CD4-positive, alpha-beta T cell treated with Interleukin-17A for 1 hour (primary cell): ENCODE measurements at places on chromosomes 4 and X.
A peak's percentile ranks its signal among the peaks of the same experiment; 100 is the strongest.

GRCh38 chr4:77074981-77075855 is 571 bp downstream of the CCNI start:
- DNase-seq: peak; percentile 90

DNA sequence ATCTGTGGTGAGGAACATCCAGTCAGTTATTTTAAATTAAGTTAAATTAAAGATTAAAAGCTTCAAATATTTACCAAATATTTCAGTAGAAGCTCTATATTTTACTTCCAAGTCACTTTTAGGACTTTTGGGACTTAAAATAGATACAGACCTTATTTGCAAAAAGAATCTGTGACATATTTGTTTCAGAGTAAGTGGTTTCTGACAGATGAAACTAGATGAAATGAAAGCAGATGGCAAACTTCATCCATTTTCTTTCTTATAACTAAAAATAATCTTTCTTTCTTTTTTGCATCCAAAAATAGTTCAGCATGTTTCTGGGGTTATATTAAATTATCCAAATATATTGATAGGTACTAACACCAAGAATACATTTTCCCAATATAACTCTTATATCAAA is 6.6 kb upstream of the UTP3 start:
- no peak for DNase-seq

DNA sequence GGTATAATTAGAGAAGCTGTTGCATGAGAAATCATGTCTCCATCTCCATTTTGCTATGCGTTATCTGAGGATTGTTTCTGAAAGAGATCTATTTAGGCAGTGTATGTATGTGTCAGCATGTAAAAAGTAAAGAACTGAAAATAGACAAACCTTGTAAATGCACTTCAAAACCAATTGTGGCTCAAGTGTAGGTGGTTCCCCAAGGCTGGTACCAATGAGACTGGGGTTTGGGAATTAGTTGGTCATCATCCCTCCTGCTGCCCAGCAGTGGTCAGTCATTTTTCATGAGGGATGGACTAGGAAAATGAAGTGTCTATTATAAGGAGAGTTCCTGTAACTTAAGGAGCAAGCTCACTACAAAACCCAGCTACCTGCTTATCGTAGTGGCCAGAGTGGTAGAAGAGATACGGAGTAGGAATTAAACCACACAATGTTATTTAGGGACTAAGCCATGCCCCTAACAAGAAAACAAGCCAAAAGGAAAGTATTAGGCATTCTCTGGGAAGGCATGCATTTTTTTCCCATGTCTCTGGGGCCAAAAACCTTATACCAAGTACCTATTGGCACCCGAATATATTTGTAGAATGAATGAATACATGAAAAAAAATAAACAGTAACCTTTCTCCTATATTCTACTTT is 259.0 kb downstream of the CHIC1 start:
- no peak for DNase-seq

DNA sequence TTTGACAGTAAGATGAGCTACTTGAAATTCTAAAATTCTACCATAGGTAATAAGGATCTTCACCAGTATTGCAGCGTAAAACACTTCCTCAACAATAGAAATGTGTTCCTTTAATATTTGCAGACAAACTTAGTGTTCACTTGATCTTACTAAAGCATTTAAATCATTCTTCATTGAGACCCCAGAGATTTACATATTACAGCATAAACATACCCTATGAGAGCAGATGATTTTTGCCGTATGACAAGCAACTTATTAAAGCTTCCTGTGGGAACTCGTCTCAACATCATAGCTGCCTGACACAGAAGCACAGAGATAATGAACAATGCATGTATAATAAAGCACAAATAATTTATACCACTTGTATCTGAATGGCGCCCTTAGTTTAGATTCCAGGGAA is 3.6 kb downstream of the UGT2B7 start:
- no peak for DNase-seq

DNA sequence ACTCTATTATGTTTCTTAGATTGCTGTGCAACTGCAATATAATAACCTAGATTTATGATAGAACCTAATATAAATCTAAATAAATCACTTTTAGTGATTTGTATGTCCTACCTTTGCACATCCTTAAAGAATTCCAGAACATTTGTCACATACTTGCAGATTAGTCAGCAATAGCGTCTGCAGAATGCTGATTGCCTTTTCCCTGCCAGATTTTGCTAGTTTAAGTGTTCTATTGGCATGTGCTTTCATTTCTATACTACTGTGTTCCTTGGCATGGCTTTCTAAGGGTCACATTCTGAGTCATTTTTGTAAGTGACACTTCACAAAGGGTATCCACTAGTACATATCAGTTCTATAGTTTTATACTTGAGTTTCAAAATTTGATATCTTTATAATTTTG is 303.1 kb upstream of the GIMD1 start:
- DNase-seq: no peak

- DNase-seq: no peak
Measured at GRCh38 chr4:56550642-56551041, 45.1 kb downstream of the ARL9 start.

- DNase-seq: no peak
Measured at GRCh38 chr4:181698221-181698620, 545.0 kb upstream of the TENM3 start.

- no peak for DNase-seq
Measured at GRCh38 chr4:156638925-156639605, 332.5 kb downstream of the PDGFC start.

- no peak for DNase-seq
Measured at GRCh38 chrX:138683600-138683999, 27.9 kb downstream of the FGF13 start.

DNA sequence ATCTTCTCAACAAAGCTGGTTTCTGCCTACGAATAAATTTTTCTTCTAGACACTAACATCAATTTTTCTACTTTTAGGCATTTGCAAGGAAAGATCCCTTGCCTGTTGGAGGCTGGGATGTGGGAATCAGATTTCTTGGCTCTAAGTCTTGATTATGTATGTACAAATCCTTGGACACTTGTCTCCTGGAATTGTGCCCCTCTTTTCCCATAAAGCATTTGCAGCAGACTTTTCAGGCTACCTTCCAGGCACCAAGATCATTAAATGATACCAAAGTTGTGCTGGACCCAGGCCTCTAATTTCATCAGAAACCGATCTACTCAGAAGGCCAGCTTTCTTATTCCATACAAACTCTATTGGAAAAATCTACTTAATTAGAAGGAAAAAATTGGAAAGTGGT is 339.5 kb upstream of the DIPK2B start:
- DNase-seq: no peak

- no peak for DNase-seq
Measured at GRCh38 chr4:11416071-11416766, 12.5 kb downstream of the HS3ST1 start.

DNA sequence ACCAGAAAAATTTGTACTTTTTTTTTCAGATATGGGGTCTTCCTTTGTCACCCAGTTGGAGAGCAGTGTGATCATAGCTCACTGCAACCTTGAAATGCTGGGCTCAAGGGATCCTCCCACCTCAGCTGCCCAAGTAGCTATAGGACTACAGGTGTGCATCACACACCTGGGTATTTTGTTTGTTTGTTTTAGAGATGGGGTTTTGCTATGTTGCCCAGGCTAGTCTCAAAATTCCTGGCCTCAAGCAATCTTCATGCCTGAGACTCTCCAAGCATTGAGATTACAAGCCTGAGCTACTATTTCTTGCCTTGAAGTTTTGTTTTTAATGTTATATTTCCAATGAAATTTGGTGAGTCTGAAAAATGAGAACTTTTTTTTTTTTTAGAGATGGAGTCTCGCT is 847.8 kb downstream of the TRIML1 start:
- no peak for DNase-seq

DNA sequence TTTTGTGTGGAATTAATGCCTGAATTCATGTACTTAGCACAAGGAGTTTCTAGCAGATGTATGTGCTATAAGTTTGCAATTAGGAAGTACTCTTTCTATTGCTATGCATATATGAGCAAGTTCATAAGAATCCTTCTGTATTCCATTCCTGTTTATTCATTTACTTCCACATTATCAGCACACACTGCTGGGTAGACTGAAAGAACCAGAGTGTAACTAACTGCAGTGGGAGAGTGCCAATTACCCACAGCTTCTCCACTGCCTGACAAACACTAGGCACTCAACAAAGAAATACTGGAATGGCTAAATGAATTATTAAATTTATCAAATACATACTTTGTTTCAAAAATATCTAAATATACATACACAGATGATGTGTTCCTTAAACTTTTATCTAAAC is 219.6 kb downstream of the CAMK2D start:
- no peak for DNase-seq

- DNase-seq: no peak
Measured at GRCh38 chr4:184958127-184958922, 60.0 kb upstream of the HELT start.

DNA sequence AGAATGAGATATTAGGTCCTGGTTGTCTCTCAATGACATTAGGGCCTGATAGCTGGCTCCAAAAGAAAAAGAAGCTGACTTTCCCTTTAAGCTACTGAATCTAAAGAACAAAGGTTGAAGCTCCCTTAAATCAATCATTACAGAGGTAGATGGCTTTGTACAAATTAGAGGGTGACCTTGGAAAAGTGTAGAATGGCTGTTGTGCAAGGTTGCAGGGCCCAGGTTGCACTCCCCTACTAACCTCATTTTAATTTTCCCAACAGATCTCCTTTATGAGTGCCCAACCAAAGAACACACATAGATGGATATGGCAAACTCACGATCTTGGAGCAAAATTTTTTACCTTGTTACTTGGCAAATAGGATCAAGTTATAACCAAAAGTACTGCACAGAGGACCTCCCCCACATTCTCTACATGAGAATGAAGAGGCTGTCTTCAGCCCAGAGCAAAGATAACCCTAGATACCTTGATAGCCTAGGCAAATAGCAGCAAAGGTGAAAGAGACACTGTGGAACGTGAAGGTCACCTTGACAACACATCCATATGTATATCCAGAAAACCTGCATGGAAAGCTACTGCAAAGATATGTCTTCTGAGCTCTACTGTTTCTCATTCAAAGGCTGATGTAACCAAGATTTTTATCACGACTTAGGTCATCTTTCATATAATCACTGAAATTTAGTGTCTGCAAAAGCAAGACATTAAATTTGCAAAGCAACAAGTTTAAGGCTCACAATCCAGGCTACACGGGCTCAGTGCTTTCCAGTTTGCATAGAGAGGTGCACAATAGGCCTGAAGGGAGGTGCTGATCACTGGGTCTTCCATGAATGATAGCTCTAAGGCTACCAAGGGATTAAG is 23.0 kb downstream of the KLB start:
- no peak for DNase-seq

GRCh38 chr4:3703677-3704521 is 62.3 kb upstream of the ADRA2C start:
- DNase-seq: no peak

DNA sequence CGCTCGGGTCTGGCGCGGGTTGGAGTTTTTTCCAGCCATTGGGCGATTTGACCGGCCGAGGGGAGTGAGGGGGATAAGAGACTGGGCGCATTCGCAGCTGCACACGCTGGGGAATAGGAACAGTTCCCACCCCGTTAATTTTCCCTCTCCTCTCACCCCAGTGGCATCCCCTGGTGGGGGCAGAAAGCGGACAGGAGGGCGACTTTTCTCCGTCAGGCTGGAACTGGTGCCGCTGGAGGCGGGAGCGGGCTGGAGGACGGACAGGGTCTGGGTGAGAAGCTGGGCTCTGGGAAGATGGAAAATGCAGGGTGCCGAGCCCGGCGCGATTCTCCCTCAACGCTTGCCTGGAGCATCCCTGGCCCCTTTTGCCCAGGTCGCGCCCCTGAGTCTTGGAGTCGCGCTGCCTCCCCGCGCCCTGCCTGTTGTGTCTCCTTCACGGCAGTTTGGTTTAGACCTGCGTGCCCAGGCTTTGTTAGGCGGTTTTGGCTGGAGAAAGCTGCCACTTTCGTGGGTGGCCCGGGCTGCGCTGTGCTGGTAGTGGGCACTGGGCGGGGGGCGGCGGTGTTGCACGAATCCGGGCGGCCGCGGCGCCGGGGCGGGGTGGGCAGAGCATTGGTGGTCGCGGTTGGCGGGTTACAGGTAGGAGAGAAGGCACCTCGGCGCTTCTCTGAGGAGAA is 2.0 kb downstream of the ADGRL3 start:
- no peak for DNase-seq

GRCh38 chr4:1723131-1723801 is 1.9 kb downstream of the TACC3 start:
- peak; percentile 71 for DNase-seq

DNA sequence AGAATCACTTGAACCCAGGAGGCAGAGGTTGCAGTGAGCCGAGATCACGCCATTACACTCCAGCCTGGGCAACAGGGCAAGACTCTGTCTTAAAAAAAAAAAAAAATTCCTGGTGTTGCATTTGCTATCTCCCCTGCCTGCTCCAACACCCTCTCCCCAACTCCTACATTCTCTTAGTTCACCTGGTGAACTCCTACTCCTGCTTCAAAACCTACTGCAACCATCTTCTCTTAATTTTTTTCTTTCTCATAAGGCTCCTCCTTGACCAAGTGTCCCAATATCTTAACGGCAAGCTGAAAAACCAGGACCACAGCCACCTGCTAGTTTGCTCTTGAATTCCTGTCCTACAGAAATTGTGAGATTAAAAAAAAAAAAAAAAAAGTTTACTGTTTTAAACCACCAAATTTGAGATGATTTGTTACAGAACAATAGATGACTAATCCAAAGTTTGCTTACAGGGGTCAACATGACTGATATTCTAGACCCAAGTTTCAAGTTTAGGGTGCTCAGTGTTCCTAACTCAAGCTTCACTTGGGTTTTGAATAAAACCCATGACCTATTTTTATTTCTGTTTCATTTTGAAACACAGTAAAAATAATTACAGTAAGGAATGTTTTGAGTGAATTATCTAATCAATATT is 13.1 kb upstream of the ANXA5 start:
- DNase-seq: no peak

- DNase-seq: no peak
Measured at GRCh38 chr4:96649536-96649935, 809.6 kb downstream of the PDHA2 start.

- DNase-seq: no peak
Measured at GRCh38 chr4:112253382-112254000, 21.9 kb downstream of the AP1AR start.

- peak; percentile 65 for DNase-seq
Measured at GRCh38 chrX:48648336-48648751, 35.3 kb upstream of the WAS start.

DNA sequence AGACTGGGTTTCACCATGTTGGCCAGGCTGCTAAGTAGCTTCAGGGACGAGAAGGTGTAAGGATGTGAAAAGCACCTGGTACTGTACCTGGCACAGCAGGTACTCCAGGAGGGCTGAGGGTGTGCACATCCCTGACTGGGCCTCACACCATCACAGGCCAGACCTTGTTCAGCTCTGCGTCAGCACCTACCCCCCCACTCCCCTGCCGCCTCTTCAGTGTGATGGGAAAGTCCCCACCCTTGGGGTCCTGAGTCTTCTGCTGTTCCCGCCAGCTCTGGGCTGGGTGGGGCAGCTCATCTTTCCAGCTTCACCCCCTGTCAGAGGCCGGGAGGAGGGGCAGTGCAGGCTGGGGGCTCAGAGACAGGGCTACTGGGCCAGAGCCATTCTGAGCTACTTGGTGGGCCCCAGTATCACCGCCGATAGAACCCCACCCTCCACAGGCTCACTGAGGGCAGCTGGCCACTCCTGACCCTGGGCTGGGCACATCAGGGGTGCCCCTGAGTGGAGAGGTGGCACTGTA is 6.7 kb upstream of the SH3BP2 start:
- DNase-seq: peak; percentile 82
